ENCODE measurements at places on chromosomes 5 and 9. TPM values are rescaled to one million over a fixed set of nuclear protein-coding genes. Genes with fewer than 3 reads are reported as not detected.
A peak's percentile ranks its signal among the peaks of the same experiment; 100 is the strongest.

The INSL6 gene
- polyA plus RNA-seq: not detected

- H3K4me3 ChIP-seq: no peak overlapping the region
- no peak overlapping the region for H3K27ac ChIP-seq
- no peaks in the 10 kb centered on the region for H3K27me3 ChIP-seq
- no peak for DNase-seq
- H3K4me1 ChIP-seq: no peaks in the 10 kb centered on the region
Measured at GRCh38 chr5:144230806-144231205, 60.1 kb downstream of the KCTD16 start.

The BSPRY gene
- polyA plus RNA-seq: not detected

GRCh38 chr9:84385386-84386040, 45.0 kb upstream of the SLC28A3 start:
- no peak for DNase-seq
- H3K27ac ChIP-seq: no peak overlapping the region
- H3K4me1 ChIP-seq: no peaks in the 10 kb centered on the region

GRCh38 chr5:32814141-32814540, 103.0 kb downstream of the NPR3 start:
- no peaks in the 10 kb centered on the region for H3K36me3 ChIP-seq
- no peaks in the 10 kb centered on the region for H3K4me1 ChIP-seq
- no peak overlapping the region for H3K4me3 ChIP-seq
- H3K27me3 ChIP-seq: no peaks in the 10 kb centered on the region
- H3K27ac ChIP-seq: no peak overlapping the region

DNA sequence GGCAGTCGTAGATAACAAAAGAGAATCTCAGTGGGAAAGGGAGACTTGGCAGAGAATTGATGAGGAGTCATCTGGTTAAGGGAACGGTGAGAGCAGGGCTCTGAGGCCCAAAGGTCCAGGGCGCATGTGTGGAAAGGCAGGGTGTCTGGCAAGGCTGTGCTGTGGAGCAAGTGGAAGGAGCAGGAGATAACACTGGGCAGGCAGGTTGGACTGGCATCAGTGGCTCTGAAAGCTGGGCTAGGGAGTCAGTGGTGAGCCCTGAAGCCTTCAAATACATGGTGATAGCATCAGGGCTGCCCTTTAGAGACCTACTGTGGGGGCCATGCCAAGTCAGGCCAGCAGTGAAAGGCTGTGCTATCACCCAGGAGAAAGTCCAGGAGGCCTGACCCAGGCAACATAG, 131.3 kb downstream of the GABBR2 start:
- no peak for DNase-seq
- H3K4me3 ChIP-seq: no peak overlapping the region
- no peaks in the 10 kb centered on the region for H3K4me1 ChIP-seq
- H3K36me3 ChIP-seq: no peaks in the 10 kb centered on the region
- no peak overlapping the region for H3K27ac ChIP-seq

DNA sequence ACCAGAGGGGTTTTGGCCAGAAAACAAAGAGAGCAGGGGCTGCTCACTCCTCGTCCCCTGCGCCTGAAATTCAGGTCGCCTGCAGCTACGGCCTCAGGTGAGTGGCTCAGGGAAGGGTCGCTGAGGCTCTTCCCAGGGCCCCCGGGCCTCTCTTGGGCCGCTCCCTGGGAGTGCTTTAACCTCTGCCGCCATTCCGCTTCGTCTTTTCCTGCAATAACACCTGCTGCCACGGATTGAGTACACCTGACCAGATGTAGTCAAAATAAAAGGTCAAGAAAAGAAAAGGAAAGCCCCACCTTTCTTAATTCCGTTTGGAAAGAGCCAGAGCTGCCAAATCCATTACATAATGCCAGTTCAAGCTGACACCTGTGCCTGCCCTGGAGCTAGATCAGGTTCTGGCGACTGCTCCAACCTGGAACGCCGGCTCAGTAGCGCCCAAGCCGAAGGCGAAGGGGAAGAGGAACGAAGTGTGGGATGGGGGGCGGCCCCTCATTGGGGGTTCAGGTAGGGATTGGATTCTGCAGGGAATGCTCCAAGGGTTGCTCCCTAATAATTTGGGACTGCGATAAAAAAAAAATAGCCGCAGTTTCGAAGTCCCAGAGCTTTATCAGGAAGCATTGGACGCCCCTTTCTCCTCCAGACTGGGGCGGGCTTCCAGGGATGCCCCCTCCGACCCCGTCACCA, 193.9 kb downstream of the MEF2C start:
- peaks cover 100% of the 10 kb centered on the region for H3K27me3 ChIP-seq
- H3K36me3 ChIP-seq: no peaks in the 10 kb centered on the region
- no peak overlapping the region for H3K27ac ChIP-seq

- H3K27me3 ChIP-seq: peaks cover 8% of the 10 kb centered on the region
- no peak overlapping the region for H3K27ac ChIP-seq
- DNase-seq: no peak
- no peaks in the 10 kb centered on the region for H3K4me1 ChIP-seq
Measured at GRCh38 chr5:135913713-135914626, 18.3 kb upstream of the IL9 start.

DNA sequence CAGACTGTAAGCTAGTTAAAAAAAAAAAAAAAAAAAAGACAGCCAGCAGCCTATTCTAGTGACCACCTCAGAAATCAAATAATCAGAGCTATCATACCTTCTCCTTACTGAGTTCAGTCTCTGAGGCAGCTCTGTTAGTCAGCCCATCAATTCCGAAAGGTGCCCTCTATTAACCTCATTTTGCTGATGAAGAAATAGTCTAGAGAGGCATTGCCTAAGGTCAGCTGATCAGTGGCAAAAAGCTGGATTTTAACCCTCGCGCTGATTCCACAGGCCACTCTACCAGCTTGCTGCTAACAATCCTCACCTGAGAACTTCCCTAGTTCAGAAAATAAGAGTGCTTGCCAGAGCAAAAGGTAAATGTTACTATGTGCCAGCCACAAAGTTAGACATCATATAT, 172.0 kb downstream of the DENND1A start:
- DNase-seq: no peak
- no peak overlapping the region for H3K4me3 ChIP-seq
- no peaks in the 10 kb centered on the region for H3K27me3 ChIP-seq
- no peaks in the 10 kb centered on the region for H3K4me1 ChIP-seq
- no peaks in the 10 kb centered on the region for H3K36me3 ChIP-seq

The DND1 gene
- 1.2 TPM for polyA plus RNA-seq

GRCh38 chr5:68372161-68372560, 156.6 kb downstream of the PIK3R1 start:
- H3K36me3 ChIP-seq: no peaks in the 10 kb centered on the region
- DNase-seq: no peak
- no peak overlapping the region for H3K27ac ChIP-seq
- no peaks in the 10 kb centered on the region for H3K4me1 ChIP-seq
- no peak overlapping the region for H3K4me3 ChIP-seq

DNA sequence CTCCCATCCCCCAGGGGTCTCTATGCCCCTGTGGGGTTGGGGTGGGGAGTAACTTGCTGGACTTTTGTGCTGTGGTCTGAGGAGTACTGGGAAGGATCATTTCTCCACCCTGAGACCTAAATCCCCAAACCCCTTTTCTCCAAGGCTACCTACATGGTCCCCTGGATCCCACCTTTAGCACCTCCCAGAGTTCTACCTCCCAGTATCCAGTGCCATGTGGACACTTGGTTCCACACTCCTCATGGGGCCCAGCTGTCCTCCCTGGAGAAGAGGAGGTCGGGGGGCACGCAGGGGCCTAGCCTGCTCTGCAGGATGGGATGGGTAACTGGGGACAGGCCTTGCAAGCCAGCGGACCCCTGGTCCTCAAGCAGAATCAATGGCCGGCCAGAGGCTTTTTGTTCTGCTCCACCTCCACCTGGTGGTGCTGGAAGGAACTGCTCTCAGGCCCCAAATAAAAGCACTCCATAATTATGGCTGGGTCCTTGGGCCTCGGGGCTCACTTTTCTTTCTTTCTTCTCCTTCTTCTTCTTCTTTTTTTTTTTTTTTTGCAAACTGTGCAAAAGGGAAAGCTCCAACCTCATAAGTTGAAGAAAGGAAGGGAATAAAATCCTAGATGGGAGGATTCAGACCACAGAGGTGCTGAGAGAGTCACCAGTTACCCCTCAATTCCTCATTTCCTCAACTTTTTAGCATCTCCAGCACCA, 68.4 kb downstream of the PSD2 start:
- DNase-seq: peak; percentile 57
- no peaks in the 10 kb centered on the region for H3K36me3 ChIP-seq

The MYMK gene
- polyA plus RNA-seq: not detected

The RGMB gene
- polyA plus RNA-seq: 16.2 TPM

The SMIM32 gene
- not detected for polyA plus RNA-seq

The ABO gene
- not detected for polyA plus RNA-seq

GRCh38 chr9:278651-279050, 64.0 kb downstream of the DOCK8 start:
- H3K27ac ChIP-seq: no peak overlapping the region
- H3K27me3 ChIP-seq: no peaks in the 10 kb centered on the region
- H3K4me1 ChIP-seq: no peaks in the 10 kb centered on the region
- H3K36me3 ChIP-seq: no peaks in the 10 kb centered on the region
- no peak overlapping the region for H3K4me3 ChIP-seq

DNA sequence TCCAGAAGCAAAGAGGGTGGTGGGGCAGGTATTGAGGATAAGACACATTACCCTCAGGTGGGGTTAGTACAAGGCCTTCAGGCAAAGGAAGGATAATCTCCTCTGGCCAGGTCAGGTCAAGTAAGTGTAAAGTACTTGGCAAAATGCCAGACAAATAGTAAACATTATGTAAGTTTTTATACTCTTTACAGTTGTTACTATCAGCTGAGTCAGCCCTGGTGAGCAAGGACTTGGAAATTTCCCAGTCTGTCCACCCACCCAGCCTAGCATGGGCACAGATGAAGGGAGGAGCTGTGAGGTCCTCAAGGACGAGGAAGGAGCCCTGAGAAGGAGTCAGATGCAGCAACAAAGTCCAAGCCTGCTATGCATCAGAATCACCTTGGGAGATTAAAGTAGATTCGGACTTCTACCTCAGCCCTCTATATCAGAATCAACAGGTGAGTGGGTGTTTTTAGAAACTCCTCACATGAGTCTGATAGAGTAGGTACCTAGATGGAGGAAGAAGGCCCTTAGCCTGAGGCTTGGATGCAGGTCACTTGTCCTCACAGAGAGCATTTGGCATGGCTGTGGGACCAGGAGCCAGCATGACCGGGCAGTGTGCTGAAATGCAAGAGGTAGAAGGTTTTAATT, 50.2 kb upstream of the BARX1 start:
- H3K4me3 ChIP-seq: no peak overlapping the region

The BRIX1 gene
- polyA plus RNA-seq: 14.0 TPM

DNA sequence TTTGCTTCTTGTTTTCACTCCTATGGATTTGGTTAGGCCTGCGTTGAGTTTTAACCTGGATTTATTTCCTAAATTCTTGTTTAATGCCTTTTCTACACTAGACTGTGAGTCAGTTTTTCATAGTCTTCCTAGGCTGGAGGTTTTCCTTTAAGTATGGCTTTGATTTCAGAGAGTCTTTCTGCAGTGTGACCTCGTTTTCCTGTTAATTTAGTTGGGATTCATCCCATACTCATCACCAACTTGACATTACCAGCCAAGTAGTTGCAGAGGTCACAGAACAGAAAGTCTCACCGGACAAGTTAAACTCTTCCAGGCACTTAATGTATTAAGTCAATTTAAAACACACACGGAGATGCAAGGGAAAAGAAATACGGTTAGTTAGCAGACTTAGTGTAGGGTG, 29.7 kb upstream of the AUH start:
- peaks cover 11% of the 10 kb centered on the region for H3K4me1 ChIP-seq
- no peak overlapping the region for H3K4me3 ChIP-seq
- DNase-seq: no peak
- H3K27me3 ChIP-seq: no peaks in the 10 kb centered on the region

GRCh38 chr5:176501333-176501732, 35.9 kb downstream of the RNF44 start:
- H3K27me3 ChIP-seq: no peaks in the 10 kb centered on the region

GRCh38 chr9:111891910-111892499, 4.6 kb upstream of the UGCG start:
- DNase-seq: no peak
- no peak overlapping the region for H3K4me3 ChIP-seq
- H3K4me1 ChIP-seq: peaks cover 6% of the 10 kb centered on the region
- H3K27me3 ChIP-seq: no peaks in the 10 kb centered on the region
- no peaks in the 10 kb centered on the region for H3K36me3 ChIP-seq
- no peak overlapping the region for H3K27ac ChIP-seq

- H3K4me3 ChIP-seq: no peak overlapping the region
- no peak overlapping the region for H3K27ac ChIP-seq
- peaks cover 43% of the 10 kb centered on the region for H3K4me1 ChIP-seq
- DNase-seq: no peak
- no peaks in the 10 kb centered on the region for H3K27me3 ChIP-seq
Measured at GRCh38 chr5:81424728-81425127, 30.8 kb upstream of the ACOT12 start.

The AGPAT2 gene
- 55.3 TPM for polyA plus RNA-seq

DNA sequence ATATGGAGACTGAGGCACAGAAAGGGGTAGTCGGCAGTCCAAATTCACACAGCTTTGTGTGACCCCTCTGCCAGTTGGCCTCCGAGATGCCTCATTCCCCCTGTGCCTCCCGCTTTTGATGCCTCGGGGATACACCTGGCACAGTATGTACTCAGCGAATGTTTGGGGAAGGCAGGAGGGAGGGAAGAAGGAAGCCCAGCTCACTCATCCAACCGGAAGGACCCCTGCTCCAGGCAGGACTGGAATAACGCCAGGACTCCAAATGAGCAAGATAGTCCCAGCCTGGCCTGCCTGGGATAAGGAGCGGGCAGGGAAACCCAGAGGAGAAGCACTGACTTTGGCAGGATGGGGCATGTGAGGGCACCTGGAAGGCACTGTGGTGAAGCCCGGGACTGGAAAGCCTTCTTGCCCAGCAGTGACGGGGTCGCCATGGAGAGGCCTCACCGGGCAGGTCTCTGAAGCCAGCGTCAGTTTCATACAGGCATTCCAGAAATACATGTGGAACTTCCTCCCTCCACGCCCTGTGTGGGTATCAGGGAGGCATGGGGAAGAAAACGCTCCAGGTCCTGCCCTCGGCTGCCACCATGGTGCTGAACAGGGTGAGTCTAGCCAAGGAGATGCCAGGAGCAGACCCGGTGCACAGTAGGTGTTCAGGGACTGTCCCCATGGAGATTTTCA, 20.3 kb downstream of the LMX1B start:
- no peak for DNase-seq
- H3K36me3 ChIP-seq: no peaks in the 10 kb centered on the region
- no peaks in the 10 kb centered on the region for H3K4me1 ChIP-seq
- H3K4me3 ChIP-seq: no peak overlapping the region
- no peak overlapping the region for H3K27ac ChIP-seq

- no peak overlapping the region for H3K4me3 ChIP-seq
- H3K27ac ChIP-seq: no peak overlapping the region
- no peak for DNase-seq
- no peaks in the 10 kb centered on the region for H3K36me3 ChIP-seq
Measured at GRCh38 chr5:103598997-103599566, 36.5 kb upstream of the NUDT12 start.

- no peaks in the 10 kb centered on the region for H3K36me3 ChIP-seq
- H3K4me1 ChIP-seq: no peaks in the 10 kb centered on the region
- no peak overlapping the region for H3K4me3 ChIP-seq
Measured at GRCh38 chr5:91302305-91302704, 80.8 kb downstream of the ARRDC3 start.

- DNase-seq: no peak
- no peaks in the 10 kb centered on the region for H3K36me3 ChIP-seq
- no peak overlapping the region for H3K27ac ChIP-seq
- H3K4me3 ChIP-seq: no peak overlapping the region
Measured at GRCh38 chr5:98844865-98845264, 71.4 kb downstream of the RGMB start.

The CNTNAP3 gene
- polyA plus RNA-seq: 11.1 TPM
